Choroid plexus epithelial cell (primary cell): ENCODE measurements at places on chromosomes 3 and 15.

DNA sequence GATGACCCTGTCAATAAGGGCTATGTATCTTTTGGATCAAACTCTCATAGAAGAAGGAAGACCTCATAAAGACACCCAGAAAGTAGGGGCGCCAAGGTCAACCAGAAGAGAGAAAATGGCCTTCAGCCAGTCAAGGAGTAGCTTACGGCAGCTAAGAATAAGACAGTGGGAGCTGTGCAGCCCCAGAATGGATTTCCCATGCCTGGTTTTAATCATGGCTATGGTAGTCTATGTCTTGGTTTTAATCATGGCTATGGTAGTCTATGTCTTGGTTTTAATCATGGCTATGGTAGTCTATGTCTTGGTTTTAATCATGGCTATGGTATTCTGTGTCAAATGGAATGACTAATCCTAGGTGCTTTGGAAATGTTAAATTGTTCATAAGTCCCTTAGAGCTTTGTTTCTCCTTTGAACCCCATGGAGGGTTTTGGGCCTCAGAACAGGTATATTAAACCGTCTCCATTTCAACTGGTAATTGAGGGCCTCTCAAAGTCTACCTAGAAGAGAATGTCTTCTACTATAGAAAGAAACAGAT lies 742.0 kb upstream of the CFAP20DC start:
- no peak for DNase-seq

DNA sequence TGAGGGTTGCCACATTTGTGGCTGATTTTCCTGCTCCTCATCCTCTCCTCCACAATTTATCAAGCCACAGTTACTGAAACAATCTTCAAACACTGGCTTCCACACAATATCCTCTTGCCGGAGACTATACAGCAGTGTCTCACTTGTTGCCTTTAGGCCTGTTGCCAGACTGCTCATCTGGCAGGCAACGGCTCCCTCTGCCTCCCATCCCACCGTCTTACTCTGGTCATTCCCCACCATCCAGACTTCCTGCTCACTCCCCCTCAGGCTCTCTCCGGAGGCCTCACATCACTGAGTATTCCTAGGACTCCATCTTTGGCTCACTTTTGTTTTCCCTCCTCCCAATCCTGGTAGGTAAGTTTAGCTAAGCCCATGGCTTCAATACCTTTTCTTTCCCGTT lies 301.9 kb downstream of the IL20RB start:
- no peak for DNase-seq

- DNase-seq = peak; percentile 85
Measured at GRCh38 chr3:179027326-179027900, 44.2 kb downstream of the ZMAT3 start.

DNA sequence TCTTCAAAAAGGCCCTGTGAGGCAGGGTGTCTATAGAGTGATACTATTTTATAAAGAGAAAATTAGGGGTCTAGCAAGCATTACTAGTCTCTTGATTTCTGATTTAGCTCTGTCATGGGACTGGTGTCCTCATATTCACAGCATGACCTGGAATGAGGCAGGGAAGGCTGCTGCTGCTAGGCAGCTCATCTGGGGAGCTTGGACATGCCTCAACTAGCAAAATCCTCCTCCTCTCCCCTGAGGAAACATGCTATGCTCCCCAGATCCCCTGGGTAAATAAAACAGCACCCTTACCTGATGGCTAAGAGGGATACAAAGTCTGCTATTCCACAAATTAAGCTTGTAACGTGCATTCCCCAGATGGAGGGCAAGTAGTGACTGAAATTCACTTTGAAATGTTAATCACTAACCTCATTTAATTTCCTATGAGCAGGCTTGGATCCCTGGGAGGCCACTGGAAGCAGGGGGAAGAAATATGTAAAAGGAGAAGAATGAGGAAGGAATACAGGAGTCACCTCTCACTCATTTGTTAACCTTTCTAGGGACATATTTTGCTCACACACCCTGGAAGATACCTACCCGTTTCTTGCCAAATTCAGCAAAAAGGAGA lies 709.4 kb downstream of the SQOR start:
- no peak for DNase-seq

GRCh38 chr3:157175691-157176507 lies 16.0 kb upstream of the CCNL1 start:
- DNase-seq = peak; percentile 36

DNA sequence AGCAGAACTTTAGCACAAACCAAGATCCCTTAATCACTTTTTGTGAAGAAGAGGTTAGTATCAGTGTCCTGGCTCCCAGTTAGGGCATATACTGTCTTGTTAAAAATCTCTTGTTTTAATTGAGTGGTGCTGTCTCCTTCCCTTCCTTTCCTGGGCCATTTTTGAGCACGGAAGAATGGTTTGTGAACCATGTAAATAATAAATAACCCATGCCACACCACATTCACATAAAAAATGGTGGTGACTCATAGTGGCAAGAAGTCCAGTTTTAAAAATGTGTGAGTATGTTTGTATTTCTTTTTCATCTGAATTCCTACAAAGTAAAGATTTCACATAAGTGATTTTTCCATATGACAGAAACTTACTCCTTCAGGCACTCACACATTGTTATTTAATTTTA lies 59.1 kb upstream of the SPRED1 start:
- peak; percentile 20 for DNase-seq

DNA sequence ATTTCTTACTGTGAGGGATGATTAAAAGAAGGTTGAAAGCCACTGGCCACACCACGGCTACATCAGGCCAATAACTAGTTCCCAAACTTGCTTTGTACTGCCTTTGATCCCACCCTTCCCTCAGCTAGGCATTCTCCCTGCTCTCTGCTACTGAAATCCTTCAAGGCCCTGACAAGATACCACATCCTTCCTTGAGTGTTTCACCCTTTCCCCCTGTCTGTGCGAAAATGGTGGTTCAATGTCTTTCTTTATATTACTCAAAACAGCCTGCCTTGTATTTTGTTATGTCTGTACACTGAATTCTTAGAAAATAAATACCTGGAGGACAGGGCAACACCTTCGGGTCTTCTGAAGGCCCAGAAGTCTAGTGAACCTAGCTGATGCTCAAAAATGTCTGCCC lies 932 bp upstream of the VPS8 start:
- DNase-seq = no peak

GRCh38 chr15:83692746-83693581 lies 39.0 kb downstream of the ADAMTSL3 start:
- no peak for DNase-seq

GRCh38 chr3:150238995-150239619 lies 169.0 kb upstream of the TSC22D2 start:
- peak; percentile 56 for DNase-seq

GRCh38 chr3:25156626-25157025 lies 271.4 kb upstream of the RARB start:
- peak; percentile 92 for DNase-seq

GRCh38 chr3:134903837-134904236 lies 108.8 kb downstream of the EPHB1 start:
- DNase-seq = no peak

DNA sequence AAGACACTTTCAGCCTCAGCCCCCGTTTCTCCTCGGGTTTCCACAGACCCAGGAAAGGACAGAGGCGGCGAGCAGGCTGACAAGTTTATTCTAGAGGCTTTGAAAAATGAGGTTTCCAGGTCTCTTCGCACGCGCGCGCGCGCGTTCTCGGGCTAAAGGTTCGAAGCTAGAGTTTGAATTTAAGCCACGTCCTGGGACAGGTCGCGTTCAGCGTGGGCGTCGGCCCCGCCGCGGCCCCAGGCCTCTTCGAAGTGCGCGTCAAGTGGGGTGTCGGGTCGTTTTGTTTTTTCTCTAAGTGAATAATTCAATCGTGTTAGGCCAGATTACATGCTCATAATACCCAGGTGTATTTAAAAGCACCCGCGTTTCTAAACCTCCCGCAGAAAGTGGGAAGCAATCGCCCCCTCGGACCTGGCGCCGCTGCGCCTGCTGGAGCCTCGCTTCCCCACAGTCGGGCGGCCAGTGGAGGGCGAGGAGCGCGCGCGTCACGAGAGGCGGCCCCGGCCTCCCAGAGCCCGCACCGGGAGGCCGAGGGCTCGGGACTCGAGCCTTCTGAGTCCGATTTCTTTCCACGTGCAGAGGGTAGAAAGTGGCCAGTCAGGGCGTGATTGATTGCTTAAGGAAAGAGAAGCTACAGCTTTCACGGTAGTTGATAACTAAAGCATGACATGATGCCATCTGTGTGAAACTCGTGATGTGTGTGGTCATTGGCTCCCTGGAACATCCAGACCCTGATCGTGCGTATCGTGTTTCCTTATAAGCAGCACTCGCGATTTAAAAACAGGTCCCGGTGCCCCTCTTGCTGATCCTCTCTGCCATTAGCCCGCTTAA lies 15.8 kb upstream of the SOX2 start:
- DNase-seq = no peak

DNA sequence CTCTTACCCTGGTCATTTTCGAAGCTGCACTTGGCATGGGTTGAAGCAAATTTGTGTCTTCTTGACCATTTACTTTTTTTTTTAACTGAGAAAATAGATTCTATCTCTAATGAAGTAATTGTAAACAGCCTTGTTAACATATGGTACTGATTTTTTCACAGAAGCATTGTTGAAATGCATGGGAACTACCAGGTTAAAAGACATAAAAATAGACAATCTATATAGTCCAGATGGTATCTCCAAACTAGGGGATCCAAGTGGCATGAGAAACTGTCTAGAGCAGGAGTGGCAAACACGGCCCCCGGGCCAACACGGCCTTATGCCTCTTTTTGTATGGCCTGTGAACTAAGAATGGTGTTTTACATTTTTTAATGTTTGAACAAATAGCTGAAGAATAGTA lies 41.9 kb downstream of the CACNA1D start:
- no peak for DNase-seq

DNA sequence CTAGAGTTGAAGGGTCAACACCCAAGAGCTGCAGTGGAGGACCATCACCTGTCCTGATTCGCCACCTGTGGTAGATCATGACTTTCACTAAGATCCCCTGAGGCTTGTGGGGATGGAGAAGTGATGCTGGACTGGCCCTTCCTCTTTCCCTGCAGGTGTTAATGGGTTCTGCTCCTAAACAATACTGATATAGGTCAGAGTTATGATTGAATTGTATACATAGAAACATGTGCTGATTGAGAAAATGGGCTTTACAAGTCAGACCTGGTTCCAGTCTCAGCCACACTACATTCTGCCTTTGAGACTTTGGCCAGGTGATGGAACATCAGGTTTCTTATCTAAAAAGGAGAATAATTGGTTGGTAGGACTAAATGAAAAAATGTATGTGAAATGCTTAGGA lies 418.9 kb upstream of the TPRG1 start:
- no peak for DNase-seq

DNA sequence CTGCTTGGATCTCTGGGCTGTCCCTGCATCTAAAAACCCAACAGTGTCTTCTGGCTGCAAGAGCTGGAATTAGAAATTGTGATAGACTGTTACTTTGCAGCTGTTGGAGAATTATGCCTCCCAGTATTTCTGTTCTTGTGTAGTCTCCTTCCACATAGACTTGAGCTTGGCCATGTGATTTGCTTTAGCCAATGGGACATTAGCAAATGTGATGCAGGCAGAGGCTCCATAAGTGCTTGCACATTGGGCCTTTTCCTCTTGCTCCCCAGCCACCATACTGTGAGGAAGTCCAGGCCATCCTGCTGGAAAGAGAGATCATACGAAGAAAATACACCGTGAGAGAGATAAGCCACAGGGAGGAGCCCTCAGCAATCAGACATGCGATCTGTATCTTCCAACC lies 33.8 kb upstream of the RASGRF1 start:
- DNase-seq = no peak

- DNase-seq = no peak
Measured at GRCh38 chr3:128413003-128413370, 53.7 kb downstream of the DNAJB8 start.

DNA sequence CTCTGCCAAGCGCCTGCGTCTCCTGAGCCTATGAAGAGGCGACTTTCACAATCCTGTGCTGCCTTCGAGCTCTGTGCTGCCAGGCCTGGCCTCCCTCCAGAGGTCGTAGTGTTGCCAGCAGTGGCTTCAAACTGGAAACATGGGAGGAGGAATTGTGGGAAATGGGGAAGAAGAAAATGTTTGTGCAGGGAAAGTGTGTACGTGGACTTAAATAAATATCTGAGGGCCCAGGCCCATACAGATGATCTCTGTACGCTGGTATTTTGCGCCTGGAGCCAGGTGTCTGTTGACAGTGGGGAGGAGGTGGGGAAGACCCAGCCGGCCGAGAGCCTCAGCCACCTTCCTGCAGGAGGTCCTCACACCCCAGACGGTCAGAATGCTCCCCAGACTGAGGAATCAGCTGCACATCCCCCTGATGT lies 44.6 kb downstream of the ZBTB38 start:
- DNase-seq = peak; percentile 80

GRCh38 chr3:131236421-131236820 lies 145.2 kb upstream of the NUDT16 start:
- DNase-seq = no peak

GRCh38 chr3:28301688-28302087 lies 46.8 kb upstream of the ZCWPW2 start:
- DNase-seq = peak; percentile 52

- no peak for DNase-seq
Measured at GRCh38 chr15:78239811-78240210, 5.4 kb upstream of the ACSBG1 start.

DNA sequence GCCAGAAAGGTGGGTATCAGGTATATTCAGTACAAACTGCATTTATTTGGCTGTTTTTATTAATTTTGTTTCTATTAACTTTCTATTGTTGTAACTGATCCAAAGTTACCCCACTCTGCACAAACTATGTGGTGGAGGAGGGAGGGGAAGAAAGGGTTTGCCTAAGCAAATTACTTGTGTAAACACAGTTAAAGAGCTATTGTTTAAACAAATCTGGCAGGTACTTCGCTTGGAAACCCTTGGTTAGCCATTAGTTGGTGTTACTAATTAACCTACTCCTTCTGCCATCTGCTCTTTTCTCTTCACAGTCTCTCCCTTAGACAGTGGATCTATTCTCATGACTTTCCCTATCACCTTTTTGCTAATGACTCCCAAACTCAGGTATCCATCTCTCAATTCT lies 328.4 kb upstream of the NECTIN3 start:
- DNase-seq = no peak

- DNase-seq = peak; percentile 33
Measured at GRCh38 chr3:64341296-64341695, 116.0 kb upstream of the PRICKLE2 start.

DNA sequence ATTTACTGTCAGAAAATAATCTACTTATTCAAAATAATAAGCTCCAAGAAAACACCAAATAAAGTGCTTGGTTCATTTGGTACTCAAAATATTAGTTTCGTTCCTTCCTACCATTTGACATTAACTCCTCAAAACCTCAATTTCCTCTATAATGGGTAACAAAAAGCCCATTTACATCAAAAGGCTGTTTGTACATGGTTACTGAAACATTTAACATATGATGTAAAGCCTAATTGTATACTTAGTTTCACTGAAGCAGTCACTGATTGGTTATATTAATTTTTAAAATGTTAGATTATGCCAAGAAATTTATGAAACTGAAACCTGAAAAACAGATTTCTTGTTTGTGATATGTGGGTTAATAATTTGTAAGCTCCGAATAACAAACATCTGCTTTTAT lies 14.7 kb downstream of the XRN1 start:
- DNase-seq = no peak
